ENCODE measurements at places on chromosomes 2 and 18.

DNA sequence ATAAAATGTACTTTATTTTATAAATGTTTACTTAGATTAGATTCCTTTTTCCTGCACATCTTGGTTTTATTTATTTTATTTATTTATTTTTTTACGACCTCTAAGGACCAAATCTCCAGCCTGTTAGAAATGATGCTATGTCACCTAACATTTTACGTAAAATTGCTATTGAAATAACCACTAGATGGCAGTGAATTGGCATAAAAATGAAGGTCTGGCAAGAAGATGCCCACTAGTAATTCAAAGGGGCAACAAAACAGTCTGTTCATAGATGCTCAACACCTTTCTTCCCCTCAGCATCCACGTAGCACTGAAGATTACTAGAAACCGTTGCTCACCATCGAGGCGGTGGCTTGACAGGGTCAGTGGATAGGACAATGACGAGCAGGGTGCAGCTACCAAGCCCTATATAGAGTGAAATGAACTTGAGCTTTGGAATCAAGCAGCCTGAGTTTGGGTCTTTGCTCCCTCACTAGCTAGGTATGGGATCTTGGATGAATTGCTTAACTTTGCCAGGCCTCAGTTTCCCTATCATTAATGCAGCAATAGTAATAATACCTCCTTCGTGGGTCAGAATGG is 128.7 kb upstream of the L3MBTL4 start:
- DNase-seq = peak; percentile 57

DNA sequence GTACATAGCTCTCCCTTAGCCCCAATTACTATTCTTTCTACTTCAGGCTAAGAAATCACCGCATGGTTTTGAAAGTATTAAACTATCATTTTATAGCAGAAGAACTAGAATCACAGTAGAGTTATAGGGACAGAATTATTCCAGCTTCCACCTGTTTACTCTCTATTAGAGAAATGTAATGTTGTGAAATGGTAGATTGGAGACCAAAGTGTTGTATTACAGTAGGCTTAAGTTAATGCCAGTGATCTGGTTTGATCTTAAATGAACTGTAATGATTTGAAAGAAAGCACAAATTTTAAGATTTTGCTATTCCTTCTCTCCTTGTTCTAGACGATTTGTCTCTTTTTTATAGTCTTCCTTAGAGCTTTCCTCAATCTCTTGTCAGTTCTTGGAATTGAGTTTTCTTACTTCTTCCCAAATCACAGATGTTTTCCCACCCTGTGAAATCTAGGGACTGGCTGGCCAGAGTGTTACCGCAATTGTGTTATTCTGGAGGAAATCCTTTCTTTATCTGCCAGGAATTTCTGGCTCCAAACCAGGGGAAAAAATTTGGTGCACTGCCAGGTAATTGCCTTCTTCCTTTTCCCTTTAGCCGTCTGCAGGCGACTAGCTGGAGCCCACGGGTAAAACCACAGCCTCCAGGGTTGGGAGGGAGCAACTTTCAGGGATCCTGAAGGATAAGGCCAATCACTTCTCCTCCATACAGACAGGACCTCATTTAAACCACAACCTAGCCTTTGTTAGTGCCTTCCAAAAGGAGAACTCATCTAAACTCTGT is 51.7 kb downstream of the NOP58 start:
- DNase-seq = peak; percentile 97

DNA sequence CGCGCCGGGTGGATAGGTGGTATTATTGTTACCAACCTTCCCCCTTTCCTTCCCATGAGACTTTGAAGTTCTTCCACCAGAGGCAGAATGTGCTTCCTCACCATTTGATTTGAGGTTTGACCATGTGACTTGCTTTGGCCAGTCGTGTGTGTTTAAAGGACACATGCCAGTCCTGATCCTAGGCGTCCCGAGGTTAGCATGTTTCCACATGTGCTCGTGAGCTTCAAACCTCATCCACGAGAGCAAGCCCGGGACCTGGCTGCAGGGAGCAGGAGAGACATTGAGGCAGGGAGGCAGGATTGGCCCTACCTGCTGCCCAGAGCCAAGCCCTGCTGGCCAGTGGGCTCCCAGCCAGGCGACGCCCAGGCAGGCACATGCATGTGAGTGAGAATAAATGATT is 27.4 kb upstream of the EDAR start:
- DNase-seq = no peak

DNA sequence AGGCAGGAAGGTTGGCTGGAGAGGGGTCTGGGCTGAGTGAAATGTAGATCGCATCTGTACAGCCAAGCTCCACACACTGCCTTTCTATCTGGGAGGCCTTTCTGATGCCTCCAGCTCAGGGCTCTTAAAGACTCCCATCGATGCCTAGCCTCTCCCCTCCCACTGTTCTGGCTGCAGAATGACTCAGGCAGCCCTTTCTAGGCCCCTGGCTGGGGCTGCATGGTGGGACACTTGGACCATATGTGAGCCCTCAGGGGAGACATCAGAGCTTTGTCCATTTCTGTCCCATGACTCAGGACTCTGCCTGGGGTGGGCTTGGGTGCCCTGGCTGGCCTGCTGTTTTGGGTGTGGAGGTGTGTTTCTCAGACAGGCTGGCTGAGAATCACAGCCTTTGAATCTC is 101.3 kb downstream of the CELF4 start:
- no peak for DNase-seq

DNA sequence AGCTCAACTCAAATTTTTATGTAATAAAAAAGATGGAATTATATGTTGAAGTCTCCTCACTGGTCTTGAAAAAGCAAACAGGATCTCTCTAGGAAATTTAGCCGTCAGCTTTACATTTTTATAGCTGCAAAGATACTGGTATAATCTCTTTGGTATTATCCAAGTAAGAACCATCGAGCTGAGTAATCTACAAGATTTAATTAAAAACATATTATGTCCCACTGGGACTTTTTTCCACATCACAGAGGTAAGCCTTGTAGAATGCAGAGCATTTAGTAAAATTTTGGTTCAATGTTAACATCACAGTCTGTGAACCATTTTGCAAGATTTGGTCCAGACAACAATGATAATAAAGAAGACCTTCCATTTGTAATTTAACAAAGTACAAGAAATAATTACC is 162.6 kb upstream of the SLC39A10 start:
- DNase-seq = no peak

DNA sequence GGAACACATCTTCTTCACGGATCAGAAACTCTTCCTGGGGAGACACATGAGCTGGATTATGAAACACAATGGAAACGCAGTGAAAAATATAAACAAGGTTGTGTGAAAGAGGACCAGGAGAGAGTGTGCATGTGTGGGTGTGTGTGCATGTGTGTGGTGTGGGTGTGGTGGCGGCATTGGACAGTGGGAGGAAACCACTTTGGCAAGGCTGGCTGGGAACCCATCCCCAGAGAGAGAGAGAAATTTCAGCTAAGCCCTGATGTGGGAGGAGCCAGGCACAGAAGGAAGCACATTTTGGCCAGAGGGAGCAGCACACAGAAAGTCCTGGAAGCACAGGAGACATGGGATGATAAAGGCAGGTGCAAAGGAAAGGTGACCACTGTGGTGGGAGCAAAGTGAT is 147.6 kb upstream of the COPS8 start:
- DNase-seq = no peak

GRCh38 chr2:151996243-151997003 is 102.4 kb downstream of the CACNB4 start:
- DNase-seq = no peak

DNA sequence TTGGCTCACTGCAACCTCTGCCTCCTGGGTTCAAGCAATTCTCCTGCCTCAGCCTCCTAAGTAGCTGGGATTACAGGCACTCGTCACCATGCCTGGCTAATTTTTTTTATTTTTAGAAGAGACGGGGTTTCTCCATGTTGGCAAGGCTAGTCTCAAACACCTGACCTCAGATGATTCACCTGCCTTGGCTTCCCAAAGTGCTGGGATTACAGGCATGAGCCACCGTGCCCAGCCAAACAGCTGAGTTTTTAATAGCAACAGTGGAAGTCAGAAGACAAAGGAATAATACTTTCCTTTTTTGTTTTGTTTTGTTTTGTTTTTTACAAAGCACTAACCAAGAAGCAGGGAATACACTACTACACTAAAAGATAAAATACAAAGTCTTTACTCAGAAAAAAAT is 16.9 kb downstream of the GPR75 start:
- DNase-seq = no peak

DNA sequence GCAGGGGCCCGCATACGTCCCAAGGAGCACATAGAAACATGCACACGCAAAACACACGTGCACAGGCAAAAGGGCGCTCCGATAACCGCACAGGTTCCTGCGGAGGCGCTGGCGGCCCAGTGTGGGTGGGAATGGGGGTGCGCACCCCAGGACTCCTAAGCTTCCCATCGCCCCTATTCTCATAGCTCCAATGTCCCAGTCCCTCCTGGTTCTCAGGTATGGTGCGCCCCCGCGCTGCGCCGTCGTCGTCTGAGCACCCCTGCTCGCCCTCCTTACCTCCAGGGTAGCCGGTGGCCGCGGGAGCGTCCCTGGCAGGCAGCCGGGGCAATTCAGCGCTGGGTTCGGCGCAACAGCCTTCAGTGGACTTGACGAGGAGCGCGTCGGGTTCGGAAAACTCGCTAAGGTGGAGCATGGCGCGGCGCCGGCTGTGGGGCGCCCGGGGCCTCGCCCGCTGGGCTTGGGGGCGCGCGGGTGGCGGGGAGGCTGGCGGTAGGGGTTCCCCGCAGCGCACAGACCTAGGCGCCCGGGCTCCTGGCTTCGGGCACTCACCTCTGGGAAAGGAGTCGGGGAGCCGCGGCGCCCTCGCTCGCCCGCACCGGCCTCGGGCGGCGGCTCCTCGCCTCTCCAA is 328 bp downstream of the EGR4 start:
- no peak for DNase-seq

- no peak for DNase-seq
These were observed 10.5 kb downstream of the AQP12B start for GRCh38 chr2:240672076-240672700.

DNA sequence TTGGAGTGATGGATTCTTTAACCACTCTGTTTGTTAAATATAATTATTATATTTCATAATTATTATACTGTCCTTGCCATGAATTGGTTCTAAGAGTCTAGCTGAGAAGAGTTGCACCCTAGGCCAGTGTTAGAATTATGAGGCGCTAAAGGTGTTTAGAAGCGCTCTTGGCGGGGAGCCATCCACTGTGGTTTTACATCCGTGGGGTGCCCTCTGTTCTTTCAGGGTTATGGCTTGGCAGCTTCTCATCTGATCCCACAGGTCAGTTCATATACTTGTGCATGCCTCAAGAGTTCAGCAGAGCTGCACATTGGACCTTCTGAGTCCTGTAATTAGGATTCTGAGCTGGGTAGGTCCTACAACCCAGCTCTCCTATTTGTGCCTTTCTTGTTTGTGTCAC is 9.1 kb downstream of the ASAP2 start:
- no peak for DNase-seq

DNA sequence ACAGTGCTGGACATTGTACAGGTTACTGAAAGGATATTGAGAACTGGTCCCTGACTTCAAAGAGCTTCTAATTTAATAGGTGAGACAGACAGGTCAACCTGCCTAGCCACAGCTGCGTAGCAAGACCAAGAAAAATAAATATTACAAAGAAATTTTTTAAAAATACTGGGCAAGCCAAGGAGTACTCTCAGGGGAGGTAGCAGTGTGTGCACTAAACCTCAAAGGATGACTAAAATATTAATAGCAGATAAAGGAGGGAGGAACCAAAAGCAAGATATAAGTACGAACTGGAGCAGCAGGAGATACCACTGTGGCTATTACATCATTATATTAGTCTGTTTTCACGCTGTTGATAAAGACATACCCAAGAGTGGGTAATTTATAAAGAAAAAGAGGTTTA is 14.9 kb downstream of the SCG2 start:
- peak; percentile 56 for DNase-seq

DNA sequence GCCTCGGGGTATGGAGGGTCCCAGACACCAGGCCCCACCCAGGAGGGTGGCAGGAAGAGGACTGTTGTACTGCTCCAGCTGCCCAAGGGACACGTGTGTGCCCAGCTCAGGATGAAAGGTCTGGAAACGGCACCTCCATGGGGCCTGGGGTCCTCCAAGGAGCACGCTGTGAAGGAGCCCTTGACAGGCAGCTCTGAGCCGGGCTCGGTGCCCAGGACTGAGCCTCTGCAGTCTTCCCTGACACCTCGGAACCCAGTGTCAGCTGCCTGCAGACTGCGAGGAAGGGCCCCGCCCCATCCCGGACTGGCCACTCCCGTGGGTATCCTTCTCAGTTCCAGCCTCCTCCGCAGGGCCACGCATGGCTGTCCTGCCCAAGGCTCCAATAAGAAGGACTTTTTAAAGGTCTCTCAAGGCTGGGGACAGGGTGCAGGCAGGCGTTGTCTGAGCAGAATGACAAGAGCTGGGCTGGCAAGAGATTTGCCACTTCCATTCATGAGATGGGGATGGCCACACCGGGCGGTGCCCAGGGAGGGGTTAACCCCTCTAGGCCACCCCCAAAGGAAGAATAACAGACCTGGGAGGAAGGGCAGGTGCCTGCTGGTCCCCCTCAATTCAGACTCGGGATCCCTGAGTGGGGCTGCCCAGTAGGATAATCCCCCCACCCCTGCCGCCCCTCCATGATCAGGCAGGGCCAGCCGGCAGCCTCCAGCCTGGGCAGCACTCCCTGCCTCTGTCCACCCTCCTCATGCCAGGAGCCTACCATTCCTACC is 8.9 kb downstream of the ECEL1 start:
- DNase-seq = no peak

GRCh38 chr2:184032983-184033382 is 565.3 kb upstream of the ZNF804A start:
- peak; percentile 2 for DNase-seq

DNA sequence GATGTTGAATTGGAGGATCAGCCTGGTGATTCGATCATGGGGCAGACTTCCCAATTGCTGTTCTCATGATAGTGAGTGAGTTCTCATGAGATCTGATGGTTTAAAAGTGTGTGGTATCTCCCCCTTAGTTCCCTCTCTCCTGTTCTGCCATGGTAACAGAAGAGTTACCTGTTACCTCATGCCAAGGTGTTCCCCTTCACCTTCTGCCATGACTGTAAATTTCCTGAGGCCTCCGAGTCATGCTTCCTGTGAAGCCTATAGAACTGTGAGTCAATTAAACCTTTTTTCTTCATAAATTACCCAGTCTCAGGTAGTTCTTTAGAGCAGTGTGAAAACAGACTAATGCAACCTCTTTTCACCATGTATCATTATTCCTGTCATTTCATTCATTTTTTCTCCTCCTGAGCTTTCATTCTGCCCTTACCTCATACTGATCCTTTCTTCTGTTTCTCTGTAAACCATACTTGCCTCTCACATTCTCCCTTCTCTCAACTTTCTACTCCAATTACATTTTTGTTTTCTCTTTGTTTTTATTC is 22.0 kb downstream of the STARD6 start:
- no peak for DNase-seq
